ENCODE measurements at places on chromosomes 5 and 9.

DNA sequence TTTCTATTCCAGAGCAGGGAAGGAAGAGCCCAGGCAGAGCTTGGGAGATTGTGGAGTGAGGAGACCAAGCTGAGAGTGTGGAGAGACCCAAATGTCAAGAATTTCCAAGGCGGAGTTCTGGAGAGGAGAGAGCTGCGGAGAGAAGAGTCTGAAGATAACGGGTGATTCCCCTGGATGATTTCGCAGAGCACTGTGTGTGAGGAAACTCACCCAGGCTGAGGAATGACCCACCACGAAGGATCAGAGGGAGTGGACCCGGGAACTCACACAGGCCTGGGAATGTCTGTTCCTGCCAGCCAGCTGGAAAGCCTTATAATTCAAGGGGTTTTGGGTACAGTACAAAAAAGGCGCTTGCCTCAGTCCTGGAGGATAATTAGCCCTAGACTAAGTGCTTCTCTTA is 94.2 kb downstream of the WNK2 start:
- DNase-seq = no peak

GRCh38 chr5:69416699-69417098 is 1.8 kb downstream of the MARVELD2 start:
- DNase-seq = no peak

DNA sequence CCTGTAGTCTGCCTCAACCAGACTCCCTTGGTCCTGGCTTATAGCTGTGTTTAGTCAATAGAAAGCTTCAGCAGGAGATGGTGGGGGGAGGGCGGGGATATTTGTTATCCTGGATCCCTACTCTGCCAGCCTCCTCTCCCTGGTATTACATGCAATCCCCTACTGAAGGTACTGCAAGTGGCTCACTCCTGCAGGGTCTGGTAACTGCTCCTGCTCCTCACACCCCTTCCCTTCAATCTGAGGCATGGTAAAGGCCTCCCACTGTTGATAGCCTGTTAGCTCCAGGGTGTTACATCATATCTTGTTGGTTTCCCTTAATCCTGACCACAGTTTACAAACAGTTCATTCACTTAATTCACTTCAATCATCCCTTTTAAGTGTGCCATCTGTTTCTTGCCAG is 137.5 kb downstream of the AP3B1 start:
- DNase-seq = no peak

GRCh38 chr9:11319538-11319937 is 706.7 kb upstream of the PTPRD start:
- peak; percentile 93 for DNase-seq

DNA sequence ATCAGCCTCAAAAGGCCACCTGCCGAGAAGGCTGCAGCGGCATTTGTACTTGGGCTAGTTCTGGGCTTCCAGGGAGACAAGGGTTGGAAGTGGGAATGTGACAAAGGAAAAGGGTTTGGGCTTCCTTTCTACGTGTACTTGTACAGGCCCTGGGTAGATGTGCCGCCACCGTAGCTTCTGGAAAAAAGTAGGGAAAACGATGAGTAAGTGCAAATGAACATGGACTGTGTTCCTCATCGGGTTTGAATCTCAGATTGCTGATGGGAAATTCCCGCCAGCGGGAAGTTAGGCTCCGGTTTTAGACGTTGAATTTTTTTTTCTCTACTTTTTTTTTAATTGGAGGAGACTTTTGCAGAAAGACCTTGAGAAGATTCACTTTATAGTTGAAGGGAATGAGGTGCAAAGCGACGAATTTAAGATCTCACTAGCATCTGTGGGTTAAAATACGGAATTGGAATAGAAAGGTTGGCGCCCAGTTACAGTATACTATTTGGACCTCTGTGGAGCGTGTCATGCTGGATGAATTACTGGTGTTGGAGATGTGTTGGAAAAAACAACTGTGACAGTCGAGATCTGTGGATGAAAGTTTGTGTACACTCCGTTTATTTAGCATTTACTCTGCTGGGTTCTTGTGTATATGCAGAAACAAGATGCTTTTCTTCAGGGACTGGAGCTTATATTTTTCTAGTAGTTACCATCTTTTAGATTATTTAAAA is 1.2 kb downstream of the G3BP1 start:
- DNase-seq = no peak

GRCh38 chr5:179819296-179820126 is 1.2 kb upstream of the SQSTM1 start:
- DNase-seq = peak; percentile 88

- no peak for DNase-seq
These were observed 409.9 kb downstream of the CTNND2 start for GRCh38 chr5:11494340-11494739.

DNA sequence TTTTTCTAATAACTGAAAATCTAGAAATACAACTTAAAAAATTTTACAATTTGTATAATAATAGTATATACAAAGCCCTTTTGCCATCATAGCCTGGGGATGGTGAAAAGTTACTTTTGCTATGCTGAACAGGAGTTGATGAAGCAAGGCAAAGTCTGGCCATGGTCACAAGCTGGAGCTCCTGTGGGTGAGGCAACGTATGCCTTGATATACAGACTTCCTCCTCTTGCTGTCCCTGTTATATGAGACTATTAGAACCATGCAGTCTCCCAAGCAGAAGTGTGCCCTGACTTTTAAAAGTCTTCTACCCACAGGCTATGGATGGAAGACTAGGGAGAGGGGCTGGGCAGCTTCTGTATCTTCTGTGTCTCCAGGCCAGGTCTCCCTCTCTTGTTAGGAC is 15.7 kb downstream of the FAM151B start:
- no peak for DNase-seq

- DNase-seq = peak; percentile 46
These were observed 173.4 kb downstream of the NDUFS4 start for GRCh38 chr5:53733853-53734252.

DNA sequence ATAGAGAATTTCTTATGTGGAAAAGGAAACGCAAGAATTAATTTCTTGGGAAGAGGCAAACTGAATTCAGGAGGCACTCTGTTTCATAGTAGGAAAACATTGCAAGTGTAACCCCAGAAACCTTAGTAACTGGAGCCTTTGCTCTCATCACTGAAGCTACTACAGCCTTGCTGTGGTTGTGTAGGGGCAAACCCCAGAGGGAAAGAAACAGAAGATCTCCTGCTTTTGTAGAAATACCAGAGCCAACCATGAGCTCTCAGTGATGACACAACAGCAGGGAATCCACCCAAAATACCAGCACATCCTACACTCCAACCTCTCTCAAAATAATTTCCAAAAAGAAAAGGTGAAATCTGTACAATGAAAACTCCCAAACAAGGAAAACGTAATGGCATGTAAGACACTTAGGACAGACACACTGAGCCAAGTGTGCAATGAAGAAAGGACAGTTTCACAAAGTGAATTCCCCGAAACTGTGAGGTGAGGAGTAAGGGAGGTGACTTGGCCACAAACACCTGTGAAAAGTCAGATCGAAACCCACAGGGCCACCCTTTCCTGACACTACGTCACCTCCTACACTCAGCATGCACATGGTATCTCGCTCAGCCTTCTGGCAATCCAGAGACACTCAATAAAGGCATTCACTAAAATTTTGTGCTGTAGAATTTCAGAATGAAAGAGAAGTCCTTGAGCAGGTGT is 8.5 kb upstream of the ACSL6 start:
- DNase-seq = no peak

- no peak for DNase-seq
These were observed 8.0 kb upstream of the FCN2 start for GRCh38 chr9:134872482-134873231.

- no peak for DNase-seq
These were observed 5.2 kb downstream of the BASP1 start for GRCh38 chr5:17222664-17223063.

DNA sequence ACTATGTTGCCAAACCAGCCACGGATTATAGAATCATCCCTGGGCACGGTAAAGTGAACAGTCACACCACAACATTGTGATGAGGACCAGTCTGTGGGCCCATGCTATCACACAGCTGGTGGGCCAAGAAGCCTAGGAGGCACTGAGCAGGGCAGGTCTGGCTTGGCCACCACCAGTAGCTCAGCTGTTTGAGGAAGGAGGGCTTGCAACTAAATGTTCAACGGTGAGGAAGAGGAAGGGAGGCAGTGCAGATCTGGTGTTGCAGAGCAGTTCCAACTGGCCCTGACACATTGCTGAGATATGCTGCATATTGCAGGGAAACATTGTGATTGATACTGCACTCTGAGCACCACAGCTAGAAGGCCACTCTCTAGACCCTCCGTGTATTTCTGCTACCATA is 77.9 kb upstream of the ATG10 start:
- no peak for DNase-seq

- no peak for DNase-seq
These were observed 52.1 kb upstream of the AFAP1L1 start for GRCh38 chr5:149219584-149219983.

- no peak for DNase-seq
These were observed 33.7 kb upstream of the PWWP2A start for GRCh38 chr5:160152901-160153300.

- no peak for DNase-seq
These were observed 119.3 kb downstream of the GALNT10 start for GRCh38 chr5:154309805-154310204.

DNA sequence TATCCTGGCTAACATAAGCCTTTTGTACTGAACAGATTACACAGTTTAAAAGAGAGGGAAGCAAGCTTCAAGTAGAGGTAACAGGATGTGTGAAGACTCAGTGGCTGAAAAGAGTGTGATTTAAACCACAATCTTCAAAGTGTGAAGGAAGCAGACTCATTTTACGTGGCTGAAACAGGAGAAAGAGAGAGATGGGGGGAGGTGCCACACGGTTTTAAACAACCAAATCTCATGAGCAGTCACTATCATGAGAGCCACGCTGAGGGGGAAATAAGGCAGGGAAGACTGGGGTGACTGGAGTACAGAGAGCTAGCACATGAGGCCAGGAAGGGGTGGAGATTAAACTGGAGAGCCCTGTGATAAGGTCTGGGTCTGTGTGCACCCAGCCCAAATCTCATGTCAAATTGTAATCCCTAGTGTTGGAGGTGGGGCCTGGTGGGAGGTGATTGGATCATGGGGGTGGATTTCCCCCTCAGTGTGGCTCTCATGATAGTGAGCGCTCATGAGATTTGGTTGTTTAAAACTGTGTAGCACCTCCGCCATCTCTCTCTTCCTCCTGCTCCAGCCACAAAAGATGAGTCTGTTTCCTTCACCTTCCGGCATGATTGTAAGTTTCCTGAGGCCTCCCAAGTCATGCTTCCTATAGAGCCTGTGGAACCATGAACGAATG is 318.6 kb upstream of the CD180 start:
- DNase-seq = no peak

GRCh38 chr5:135333732-135334515 is 65.1 kb downstream of the MACROH2A1 start:
- DNase-seq = no peak

DNA sequence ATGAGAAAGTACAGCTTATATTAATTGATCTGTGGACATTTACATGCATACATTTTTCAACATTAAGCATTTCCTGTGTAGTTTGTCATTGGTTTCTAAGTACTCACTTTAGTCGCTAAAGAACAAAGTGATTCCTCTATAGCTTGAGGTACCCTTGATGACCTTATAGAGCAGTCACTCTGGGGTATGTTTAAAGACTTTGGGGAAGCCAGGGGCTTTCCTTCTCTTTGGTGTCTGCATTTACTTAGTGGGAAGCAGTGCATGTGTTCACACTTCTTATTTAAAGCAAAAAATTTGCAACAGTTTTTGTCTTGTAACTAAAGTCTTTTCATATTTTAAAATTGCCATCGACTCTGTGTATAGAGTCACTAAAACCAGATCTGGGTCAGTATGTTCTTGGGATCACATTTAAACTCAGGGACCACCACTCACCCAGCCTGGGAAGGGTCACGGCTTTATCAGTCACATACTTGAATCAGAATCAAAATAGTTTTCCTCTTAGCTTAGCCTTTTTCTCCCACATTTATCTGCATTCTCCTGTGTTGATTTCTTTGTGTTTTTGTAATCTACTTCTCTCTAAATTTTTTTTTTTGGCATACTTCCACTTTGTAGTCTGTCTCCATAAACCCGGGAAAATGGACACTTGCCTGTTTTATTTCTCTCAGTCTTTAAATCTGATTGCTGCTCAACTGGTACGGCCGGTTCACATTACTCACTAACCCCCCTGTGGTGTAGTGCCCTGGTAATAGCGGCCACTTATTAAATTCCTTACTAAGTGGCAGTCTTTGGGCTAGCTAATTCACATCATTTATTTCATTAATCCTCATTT is 143.9 kb upstream of the FBN2 start:
- DNase-seq = no peak

DNA sequence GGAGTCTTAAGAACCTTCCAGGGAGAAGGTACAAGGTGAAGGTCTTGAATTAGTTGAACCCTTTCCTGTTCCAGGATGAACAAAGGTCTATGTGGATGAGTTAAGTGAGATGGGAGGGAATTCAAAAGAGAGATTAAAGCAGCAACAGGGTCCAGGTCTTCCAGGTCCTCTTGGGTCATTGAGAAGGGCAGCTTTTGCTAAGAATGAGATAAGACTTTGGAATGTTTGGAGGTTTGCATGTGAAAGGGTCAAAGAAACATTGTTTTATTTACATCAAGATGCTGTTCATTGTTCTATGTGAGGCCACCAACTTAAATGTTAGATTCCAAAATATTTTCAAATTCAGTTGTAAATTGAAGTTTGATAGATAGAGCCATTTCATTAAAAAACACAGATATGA is 463.9 kb downstream of the ANXA1 start:
- no peak for DNase-seq

GRCh38 chr5:112245656-112246055 is 173.4 kb downstream of the EPB41L4A start:
- DNase-seq = no peak

- peak; percentile 18 for DNase-seq
These were observed 483.4 kb downstream of the ZNF608 start for GRCh38 chr5:124262991-124263571.

GRCh38 chr5:37088009-37088408 is 161.2 kb downstream of the CPLANE1 start:
- no peak for DNase-seq

GRCh38 chr5:160289721-160290120 is 22.6 kb downstream of the CCNJL start:
- no peak for DNase-seq

- no peak for DNase-seq
These were observed 135.6 kb upstream of the SMARCA2 start for GRCh38 chr9:1879501-1879900.

DNA sequence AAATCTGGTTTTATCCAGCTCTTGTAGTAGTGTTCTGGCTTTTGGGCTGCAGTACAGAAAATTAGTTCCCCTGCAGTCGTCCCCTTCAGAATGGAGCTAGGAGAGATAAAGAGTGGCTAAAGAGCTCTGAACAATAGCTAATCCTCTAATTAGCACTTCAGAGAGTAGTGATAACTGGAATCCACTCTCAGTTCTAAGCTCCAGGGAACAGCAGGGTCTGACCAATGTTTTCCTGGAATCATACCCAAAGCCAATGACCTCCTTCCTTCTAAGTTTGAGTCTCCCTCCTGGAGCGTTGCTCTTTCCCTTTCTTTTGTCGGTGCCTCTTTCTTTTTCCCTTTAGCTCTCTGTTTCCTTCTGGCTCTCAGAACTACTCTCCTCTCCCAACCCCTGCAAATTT is 47.4 kb downstream of the MFAP3 start:
- DNase-seq = peak; percentile 22
